HFFc6 (cell line): ENCODE measurements at places on chromosomes 13 and 19. TPM values are rescaled to one million over a fixed set of nuclear protein-coding genes. Genes with fewer than 3 reads are reported as not detected.
A peak's percentile ranks its signal among the peaks of the same experiment; 100 is the strongest.

Gene VPS36
- total RNA-seq = 22.6 to 24.5 TPM (median 22.6 TPM) in 3 replicates

Gene GIPR
- 0.05 to 0.65 TPM (median 0.27 TPM) in 3 replicates for total RNA-seq

- H3K4me3 ChIP-seq = no peak overlapping the region
- H3K27ac ChIP-seq = no peak overlapping the region
- H3K27me3 ChIP-seq = peaks cover 21% of the 10 kb centered on the region
Observed at GRCh38 chr13:25353344-25353743, 18.4 kb upstream of the ATP8A2 start.

DNA sequence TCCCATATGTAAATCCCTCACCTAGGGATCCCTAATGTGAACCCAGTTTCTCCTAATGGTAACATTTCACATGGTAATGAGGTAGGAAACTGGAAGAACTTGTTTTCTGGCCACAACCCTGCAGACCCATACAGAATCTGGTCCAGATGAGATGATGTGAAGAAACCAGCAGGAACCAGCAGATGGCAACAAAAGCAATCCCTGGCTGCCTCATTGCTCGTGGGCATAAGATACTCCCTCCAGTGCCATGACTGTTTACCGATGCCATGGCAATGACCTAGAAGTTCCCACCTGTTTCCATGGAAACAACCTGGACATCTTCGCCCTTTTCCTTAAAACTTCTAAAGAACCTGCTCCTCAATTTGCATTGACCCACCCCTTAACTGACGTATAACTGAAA lies 1.4 kb upstream of the CD209 start:
- no peak overlapping the region; the same call in 1 of the 2 replicates for H3K27ac ChIP-seq
- H3K27me3 ChIP-seq = peaks cover 7% of the 10 kb centered on the region
- no peaks in the 10 kb centered on the region for H3K36me3 ChIP-seq
- no peak overlapping the region for H3K4me3 ChIP-seq
- H3K4me1 ChIP-seq = no peaks in the 10 kb centered on the region

- H3K27ac ChIP-seq = no peak overlapping the region
- DNase-seq = no peak
- H3K4me3 ChIP-seq = no peak overlapping the region
- no peaks in the 10 kb centered on the region for H3K4me1 ChIP-seq
Observed at GRCh38 chr13:72462726-72463125, 264.7 kb downstream of the MZT1 start.

GRCh38 chr19:47376589-47377144 lies 27.6 kb downstream of the DHX34 start:
- no peaks in the 10 kb centered on the region for H3K4me1 ChIP-seq
- H3K27ac ChIP-seq = no peak overlapping the region
- H3K4me3 ChIP-seq = no peak overlapping the region
- H3K27me3 ChIP-seq = no peaks in the 10 kb centered on the region

- no peak overlapping the region for H3K27ac ChIP-seq
- no peak overlapping the region for H3K4me3 ChIP-seq
- H3K36me3 ChIP-seq = peaks cover 9% of the 10 kb centered on the region; the same call in 1 of the 2 replicates
- DNase-seq = peak; percentile 20
Observed at GRCh38 chr13:47433461-47434005, 536.7 kb upstream of the HTR2A start.

Gene HCN2
- total RNA-seq = 2.9 to 3.5 TPM (median 3.1 TPM) in 3 replicates

Gene COL4A1
- 137 and 250 TPM in 2 replicates for total RNA-seq

Gene NAPSA
- 0.46 to 0.48 TPM (median 0.48 TPM) in 3 replicates for total RNA-seq

DNA sequence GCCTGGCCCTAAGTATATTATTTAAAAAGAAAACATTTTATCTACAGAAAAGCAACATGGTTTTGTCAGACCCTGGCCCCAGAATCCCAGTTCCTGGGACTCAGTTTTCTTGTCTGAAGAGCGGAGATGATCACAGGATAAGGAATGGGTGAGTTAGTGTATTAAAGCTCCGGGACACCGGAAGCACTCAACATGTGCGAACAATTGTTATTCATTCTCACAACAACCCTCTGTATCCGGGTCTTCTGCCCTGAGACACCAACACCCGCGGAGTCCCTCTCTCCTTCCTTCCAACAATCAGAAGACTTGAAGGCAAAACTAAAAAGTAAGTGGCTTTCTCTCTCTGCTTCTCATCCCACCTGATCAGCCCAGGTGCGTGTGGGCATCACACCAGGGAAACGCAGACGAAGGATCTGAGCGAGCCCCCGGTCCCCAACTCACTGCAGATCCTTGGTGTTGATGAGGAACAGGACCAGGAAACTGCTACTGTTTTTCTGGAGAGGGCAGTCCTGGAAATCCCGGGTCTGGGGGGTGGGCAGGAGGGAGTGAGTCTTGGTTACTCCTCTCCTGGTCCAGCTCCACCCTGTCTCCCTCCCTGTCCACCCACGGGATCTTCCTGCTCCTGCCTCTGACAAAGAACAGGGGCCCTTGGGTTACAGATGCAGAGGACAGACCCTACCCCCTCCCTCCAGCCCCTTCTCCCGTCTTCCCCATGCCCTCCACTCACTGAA lies 2.0 kb downstream of the GPR108 start:
- H3K4me1 ChIP-seq = peaks cover 26% of the 10 kb centered on the region
- H3K27ac ChIP-seq = peak overlapping the region; percentile 85; the same call in 1 of the 2 replicates
- no peaks in the 10 kb centered on the region; the same call in 1 of the 2 replicates for H3K27me3 ChIP-seq
- no peak for DNase-seq
- peaks cover 7% of the 10 kb centered on the region; the same call in 1 of the 2 replicates for H3K36me3 ChIP-seq

GRCh38 chr13:46622630-46623256 lies 69.8 kb downstream of the LRCH1 start:
- peaks cover 46% of the 10 kb centered on the region for H3K4me1 ChIP-seq
- peak overlapping the region; percentile 22 for H3K4me3 ChIP-seq
- peaks cover 5% of the 10 kb centered on the region for H3K36me3 ChIP-seq

Gene KIR3DL1
- total RNA-seq = not detected in 3 replicates

DNA sequence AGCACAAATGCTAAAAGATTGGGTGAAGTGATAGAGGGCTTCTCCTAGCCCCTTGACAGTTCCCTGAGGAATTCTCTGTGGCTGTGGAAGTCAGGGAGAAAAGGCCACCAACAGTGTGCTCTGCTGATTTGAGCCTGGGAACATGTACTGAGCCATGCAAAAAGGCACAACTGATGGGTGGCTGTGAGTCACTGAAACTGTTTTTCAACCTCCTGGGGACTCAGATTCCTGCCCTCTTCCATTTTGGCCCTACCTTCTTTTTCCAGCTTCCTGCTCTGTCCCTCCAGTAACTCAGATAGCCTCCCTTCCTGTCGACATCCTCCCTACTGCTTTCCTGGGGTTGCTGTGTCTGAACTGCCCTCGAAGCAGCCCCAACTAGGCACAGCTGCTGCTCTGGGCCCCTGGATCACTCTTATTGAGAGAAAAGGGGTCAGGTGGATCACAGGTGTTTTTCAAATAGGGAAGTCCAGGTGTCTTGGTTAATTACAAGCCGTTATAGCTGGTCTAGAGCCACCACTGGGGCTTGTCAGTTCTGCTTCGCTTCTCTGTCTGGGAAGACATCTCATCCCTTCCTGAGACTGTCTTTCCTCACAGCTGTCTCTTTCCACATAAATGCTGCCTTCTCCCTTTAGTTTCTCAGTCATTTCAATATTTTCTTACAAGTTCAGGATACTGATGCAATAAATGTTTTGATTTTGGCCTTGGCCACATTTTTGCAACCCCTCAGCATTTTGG lies 13.7 kb downstream of the FAM124A start:
- no peaks in the 10 kb centered on the region for H3K4me1 ChIP-seq
- no peak overlapping the region for H3K27ac ChIP-seq
- no peak for DNase-seq
- H3K27me3 ChIP-seq = peaks cover 48% of the 10 kb centered on the region
- H3K4me3 ChIP-seq = no peak overlapping the region

Gene PTH2
- total RNA-seq = not detected in 3 replicates

DNA sequence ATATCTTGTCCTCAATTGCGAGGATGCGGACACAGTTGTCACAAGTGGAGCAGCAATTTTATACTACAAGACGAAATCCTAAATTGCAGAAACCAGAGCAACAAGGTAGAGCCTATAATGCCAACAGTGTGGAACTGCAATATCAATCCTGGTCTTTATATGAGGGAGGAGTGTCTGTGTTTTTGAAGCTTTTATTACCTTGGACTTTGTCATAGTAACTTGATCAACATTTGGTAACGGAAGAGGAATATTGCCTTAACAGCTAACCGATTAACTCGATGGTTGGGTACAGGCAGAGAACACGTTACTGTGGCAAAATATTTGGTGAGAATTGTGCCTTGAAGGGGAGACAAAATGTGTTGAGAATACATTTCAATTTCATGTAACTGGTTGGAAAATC lies 661.5 kb downstream of the FGF9 start:
- DNase-seq = no peak
- no peaks in the 10 kb centered on the region for H3K4me1 ChIP-seq
- no peak overlapping the region for H3K27ac ChIP-seq
- no peak overlapping the region for H3K4me3 ChIP-seq
- H3K36me3 ChIP-seq = peaks cover 6% of the 10 kb centered on the region; the same call in 1 of the 2 replicates

Gene NFIX
- total RNA-seq = 128 to 152 TPM (median 138 TPM) in 3 replicates

- H3K36me3 ChIP-seq = no peaks in the 10 kb centered on the region
- H3K4me1 ChIP-seq = no peaks in the 10 kb centered on the region
- peak; percentile 9 for DNase-seq
- peaks cover 7% of the 10 kb centered on the region for H3K27me3 ChIP-seq
Observed at GRCh38 chr13:24865163-24865953, 101.4 kb downstream of the RNF17 start.

Gene SLC1A6
- total RNA-seq = not detected in 3 replicates

- peaks cover 6% of the 10 kb centered on the region; the same call in 1 of the 2 replicates for H3K4me1 ChIP-seq
- peaks cover 9% of the 10 kb centered on the region for H3K36me3 ChIP-seq
- H3K27me3 ChIP-seq = peaks cover 3% of the 10 kb centered on the region; the same call in 1 of the 2 replicates
- no peak overlapping the region for H3K4me3 ChIP-seq
Observed at GRCh38 chr19:13976446-13976845, 24.1 kb downstream of the DCAF15 start.

GRCh38 chr19:39397360-39398296 lies 6.5 kb downstream of the MED29 start:
- peak overlapping the region; percentile 22; the same call in 1 of the 2 replicates for H3K4me3 ChIP-seq
- H3K36me3 ChIP-seq = peaks cover 18% of the 10 kb centered on the region
- peaks cover 56% of the 10 kb centered on the region for H3K4me1 ChIP-seq
- peak; percentile 66 for DNase-seq
- peak overlapping the region; percentile 90 for H3K27ac ChIP-seq
- peaks cover 9% of the 10 kb centered on the region for H3K27me3 ChIP-seq

GRCh38 chr19:8129061-8129618 lies 20.3 kb downstream of the FBN3 start:
- no peaks in the 10 kb centered on the region for H3K36me3 ChIP-seq
- DNase-seq = no peak
- no peak overlapping the region for H3K27ac ChIP-seq

DNA sequence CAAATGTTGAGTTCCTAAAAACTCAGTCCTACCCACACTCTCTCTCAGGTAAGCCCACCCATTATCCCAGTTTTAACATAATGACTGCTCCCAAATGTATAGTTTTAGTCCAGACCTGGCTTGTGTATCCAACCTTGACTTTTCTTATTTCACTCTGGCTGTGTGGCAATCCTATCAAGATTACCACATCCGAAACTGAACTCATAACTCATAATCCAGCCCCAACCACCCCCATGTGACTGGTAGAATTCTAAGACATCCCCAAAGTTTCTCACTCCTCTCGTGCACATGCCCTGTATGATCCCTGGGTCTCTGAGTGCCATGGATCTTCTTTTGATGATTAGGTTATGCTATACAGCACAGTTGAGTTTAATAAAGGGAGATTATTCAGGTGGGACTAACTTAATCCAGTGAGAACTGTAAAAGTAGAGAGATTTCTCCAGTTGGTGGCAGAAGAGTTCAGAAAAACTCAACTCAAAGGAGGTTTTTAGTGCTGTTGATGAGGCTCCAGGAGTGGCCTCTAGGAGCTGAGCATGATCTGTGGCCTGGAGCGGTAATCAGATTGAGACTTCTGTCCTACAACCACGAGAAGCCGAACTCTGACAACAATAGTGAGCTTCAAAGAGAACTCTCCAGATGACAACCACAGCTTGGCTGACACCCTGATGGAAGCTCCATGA lies 413.4 kb downstream of the ZNF536 start:
- DNase-seq = no peak
- no peaks in the 10 kb centered on the region; the same call in none of the 2 replicates for H3K36me3 ChIP-seq
- no peaks in the 10 kb centered on the region for H3K4me1 ChIP-seq

- peak overlapping the region; percentile 100 for H3K4me3 ChIP-seq
- H3K27me3 ChIP-seq = no peaks in the 10 kb centered on the region; the same call in 1 of the 2 replicates
- H3K27ac ChIP-seq = peak overlapping the region; percentile 100
- peaks cover 24% of the 10 kb centered on the region for H3K4me1 ChIP-seq
- peak; percentile 77 for DNase-seq
Observed at GRCh38 chr19:12611361-12611699, 610 bp downstream of the ZNF791 start.

GRCh38 chr13:75303263-75303662 lies 178.7 kb downstream of the TBC1D4 start:
- no peak overlapping the region for H3K27ac ChIP-seq
- H3K36me3 ChIP-seq = peaks cover 9% of the 10 kb centered on the region; the same call in 1 of the 2 replicates
- H3K27me3 ChIP-seq = no peaks in the 10 kb centered on the region

Gene ATP5F1D
- total RNA-seq = 204 to 244 TPM (median 219 TPM) in 3 replicates

- peaks cover 30% of the 10 kb centered on the region for H3K4me1 ChIP-seq
- H3K27me3 ChIP-seq = no peaks in the 10 kb centered on the region
- H3K36me3 ChIP-seq = peaks cover 14% of the 10 kb centered on the region
- H3K27ac ChIP-seq = peak overlapping the region; percentile 78
- H3K4me3 ChIP-seq = peak overlapping the region; percentile 72
Observed at GRCh38 chr13:21435687-21436151, 23.4 kb downstream of the ZDHHC20 start.

Gene ONECUT3
- total RNA-seq = not detected in 3 replicates

DNA sequence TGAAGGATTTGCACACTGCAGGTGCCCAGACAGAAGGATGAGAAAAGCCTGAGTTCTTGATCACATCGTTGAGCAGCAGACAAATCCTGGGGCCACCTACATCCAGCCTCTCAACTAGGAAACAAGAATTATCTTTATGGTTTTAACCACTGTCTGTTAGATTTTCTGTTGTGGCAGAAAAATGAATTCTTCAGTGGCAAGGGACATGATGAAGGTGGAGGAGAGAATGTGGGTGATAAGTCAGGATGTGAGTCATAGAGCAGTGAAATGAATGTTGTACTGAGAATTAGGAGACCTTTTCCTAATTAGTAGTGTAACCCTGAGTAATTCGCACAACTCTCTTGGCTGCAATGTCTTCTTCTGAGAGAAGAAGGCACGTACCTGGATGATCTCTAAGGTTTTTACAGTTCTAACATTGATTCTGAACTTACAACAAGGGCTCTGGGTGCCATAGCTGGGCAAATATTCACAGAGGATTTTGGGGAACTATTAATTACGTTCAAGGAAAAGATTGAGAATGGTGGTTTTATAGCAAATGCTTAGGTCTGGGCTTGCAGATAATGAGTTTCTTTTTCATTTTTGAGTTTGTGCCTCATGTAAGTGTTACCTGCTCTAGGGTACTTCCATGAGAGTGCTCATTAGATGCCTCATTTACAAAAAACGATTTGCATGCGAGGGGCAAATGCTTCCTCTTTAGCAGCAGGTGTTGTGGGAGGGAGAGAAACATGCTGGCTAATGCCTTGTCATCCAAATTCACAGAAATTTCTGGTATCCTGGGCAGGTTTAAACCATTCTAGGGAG lies 111.0 kb upstream of the KL start:
- H3K4me1 ChIP-seq = peaks cover 42% of the 10 kb centered on the region
- H3K27ac ChIP-seq = no peak overlapping the region
- H3K36me3 ChIP-seq = no peaks in the 10 kb centered on the region
- no peak for DNase-seq
- H3K27me3 ChIP-seq = peaks cover 7% of the 10 kb centered on the region
